ENCODE measurements at places on chromosomes 5 and 9.

GRCh38 chr5:140243706-140244250 is 59.1 kb downstream of the PFDN1 start:
- no peak for DNase-seq

- no peak for DNase-seq
These were observed 583.5 kb downstream of the ZNF608 start for GRCh38 chr5:124162767-124163532.

DNA sequence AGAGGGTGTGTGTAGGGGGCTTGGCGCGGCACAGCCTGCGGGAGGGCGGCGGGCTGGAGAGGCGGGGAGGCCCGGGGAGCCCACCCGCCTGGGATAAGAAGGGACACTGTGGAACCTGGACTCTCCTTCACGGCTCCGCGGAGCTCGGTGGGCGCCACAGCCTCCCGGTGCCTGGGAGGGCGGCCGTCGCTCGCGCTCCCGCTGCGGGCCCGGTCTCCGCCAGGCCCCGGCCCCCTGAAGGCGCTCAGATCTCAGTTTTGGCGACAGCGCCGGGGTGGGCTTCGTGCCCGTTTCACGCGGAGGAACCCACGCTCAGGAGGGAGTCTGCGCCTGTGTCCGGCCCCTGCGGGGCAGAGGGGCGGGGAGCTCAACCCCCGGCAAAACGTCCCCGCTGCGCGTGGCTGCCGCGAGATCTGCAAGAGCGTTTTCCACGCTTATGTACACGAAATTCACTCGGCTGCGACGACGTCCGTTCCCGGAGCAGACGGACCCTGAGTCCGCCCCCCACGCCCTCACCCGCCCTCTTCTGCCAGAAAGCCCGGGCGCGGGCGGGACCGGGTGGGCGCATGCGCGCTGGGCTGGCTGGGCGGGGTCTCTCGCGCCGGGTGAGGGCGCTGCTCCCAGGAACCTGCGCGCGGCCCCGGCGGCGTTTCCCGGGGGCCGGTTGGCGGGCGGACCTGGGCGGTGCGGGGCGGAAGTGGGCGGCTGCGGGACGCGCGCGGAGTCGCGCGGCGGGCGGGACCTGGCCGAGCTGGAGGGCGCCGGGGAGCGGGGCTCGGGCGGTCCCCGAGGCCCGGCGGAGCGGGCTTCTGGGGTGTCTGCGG is at the start of gene NELFB:
Gene NELFB (plus strand): TSS at position 704 of the 824 bp plus-strand sequence.
- no peak for DNase-seq

DNA sequence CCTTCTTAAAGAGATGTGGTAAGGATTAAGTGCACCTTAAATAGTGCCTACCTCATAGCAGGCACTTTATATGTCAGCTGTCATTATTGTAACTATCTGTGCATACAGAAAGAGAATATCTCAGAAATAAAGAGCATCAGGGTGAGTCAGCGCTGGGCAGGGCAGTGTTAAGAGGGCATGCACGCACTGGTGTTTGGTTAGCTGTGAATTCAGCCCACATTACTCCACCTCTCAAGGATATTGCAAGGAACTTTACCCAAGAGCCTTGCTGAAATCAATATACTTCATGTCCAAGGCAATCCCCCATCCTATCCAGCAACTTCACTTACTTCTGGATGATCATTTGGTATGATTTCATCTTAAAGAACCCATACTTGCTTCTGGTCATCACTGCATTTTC is 300.9 kb downstream of the NTRK2 start:
- DNase-seq, result no peak

All from cerebellar nuclear complex (tissue), 1 donor.